ENCODE measurements at places on chromosomes 12 and 14. TPM values are rescaled to one million over a fixed set of nuclear protein-coding genes. Genes with fewer than 3 reads are reported as not detected.

Gene MYH7
- not detected for total RNA-seq

Gene DEGS2
- 25.0 TPM for total RNA-seq

Gene TCL1B
- total RNA-seq: not detected

- DNase-seq: peak; percentile 17
Observed at GRCh38 chr12:308511-308910, 45.9 kb upstream of the SLC6A13 start.

GRCh38 chr14:95217391-95217900, 60.1 kb upstream of the DICER1 start:
- DNase-seq: no peak

DNA sequence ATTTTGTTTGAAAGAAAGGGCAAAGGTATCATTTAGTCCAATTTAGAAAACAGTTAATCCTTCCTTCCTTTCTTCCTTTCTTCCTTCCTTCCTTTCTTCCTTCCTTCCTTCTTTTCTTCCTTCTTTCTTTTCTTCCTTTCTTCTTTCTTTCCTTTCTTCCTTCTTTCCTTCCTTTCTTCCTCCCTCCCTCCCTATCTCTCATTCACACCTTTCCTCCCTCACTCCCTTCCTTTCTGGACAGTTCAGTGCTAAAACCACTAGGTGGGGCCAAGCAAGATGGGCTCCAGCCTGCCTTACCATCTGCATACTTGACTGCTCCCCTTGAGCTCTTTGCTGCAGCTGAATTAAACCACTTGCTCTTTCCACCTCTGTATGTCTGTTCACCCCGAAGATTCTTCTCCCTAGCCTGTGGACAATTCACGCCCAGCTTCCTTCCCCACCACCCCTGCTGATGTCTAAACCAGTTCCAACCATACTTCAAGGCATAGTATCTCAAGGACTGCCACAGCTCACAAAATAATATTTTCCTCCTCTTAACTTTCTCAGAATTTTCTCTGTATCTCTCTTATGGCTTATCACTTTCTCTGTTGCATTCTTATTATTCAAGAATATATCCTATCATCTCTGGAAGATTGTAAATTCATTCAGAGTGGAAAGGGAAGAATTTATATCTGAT, 78.0 kb downstream of the DBX2 start:
- no peak for DNase-seq
